ENCODE measurements at places on chromosomes 2 and 18.

GRCh38 chr2:216842636-216843035, 17.2 kb downstream of the TNP1 start:
- DNase-seq = no peak

DNA sequence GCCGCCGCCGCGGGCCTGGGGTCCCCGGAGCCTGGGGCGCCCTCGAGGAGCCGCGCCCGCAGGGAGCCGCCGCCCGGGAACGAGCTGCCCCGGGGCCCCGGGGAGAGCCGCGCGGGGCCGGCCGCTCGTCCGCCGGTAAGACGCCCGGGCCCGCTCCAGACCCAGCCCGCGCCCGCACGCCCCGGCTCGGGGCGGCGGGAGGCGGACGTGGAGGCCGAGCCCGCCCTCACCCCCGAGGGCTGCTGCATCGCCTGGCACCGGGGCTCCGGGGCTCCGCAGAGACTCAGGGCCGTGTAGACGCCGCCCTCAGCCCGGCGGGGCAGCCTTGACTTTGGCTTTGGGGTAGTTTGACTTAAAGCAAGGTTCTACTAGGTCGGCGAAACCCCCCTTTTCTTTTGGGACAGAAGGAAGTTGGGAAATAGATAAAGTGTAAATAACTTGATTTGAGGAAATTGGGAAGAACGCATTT, 335 bp downstream of the ERFE start:
- DNase-seq = no peak

- DNase-seq = no peak
Observed at GRCh38 chr2:218329027-218329825, 27.4 kb upstream of the CATIP start.

DNA sequence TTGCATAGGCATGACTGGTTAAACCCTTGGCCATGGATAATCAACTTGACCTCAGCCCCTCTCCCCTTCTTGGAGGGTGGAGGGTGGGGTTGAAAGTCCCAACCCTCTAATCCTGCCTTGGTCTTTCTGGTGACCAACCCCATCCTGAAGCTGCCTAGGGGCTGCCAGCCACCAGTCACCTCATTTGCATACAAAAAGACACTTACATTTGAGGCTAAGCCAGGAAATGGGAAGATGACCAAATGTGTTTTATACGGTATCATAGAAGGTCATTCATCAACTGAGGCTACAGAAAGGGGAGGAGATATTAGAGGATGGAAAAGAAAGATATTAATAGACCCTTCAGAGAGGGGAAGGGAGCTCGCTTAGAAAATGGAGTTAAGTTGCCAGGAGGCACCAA, 96.8 kb downstream of the NCK2 start:
- DNase-seq = no peak

DNA sequence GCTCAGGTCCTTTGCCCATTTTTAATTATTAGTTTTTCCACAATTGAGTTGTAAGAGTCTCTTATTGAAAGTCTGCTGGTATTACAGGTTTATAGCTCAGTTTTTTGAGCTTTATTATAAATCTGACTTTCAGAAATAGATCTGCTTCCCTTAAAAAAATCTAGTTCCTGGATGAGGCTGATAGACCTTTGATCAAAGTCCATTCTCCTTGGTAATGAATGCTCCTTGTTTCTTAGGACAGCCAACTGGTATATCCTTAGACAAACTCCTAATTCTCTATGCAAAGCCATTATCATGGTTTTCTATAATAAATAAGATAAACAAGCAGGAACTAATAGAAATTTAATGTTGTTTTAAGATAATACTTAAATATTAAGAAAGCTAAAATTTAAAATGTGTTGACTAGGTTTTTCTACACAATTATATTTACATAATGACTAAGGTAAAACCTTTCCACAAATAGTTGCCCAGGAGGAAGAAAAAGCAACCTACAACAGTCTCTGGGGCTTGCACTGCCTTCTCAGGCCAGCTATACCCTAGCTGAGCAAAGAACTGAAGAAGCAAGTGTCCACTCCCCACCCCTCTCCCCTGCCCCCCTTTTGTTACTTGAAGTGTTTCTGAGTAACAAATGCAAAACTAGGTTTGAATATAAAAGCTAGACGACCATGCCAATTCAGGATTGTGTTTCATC, 16.9 kb downstream of the NT5DC4 start:
- no peak for DNase-seq

GRCh38 chr2:104786204-104786603, 67.7 kb upstream of the POU3F3 start:
- DNase-seq = no peak

DNA sequence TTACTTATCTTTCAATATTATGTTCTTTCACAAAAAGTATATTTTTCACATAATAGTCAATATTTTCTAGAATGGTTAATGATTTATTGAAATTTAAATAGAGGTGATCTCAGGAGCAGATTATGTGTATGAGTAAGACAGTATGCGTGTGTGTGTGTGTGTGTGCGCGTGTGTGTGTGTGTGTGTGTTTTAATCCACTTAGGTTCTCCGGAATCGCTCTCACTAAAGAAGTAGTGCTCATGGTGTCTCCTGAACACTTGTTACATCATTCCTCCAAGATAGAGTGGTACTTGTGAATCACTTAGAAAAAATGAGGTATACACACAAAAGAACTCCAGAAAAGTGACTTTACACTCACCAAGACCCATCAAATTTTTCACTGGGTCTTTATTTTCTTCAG, 91.0 kb upstream of the KCNH7 start:
- DNase-seq = no peak

DNA sequence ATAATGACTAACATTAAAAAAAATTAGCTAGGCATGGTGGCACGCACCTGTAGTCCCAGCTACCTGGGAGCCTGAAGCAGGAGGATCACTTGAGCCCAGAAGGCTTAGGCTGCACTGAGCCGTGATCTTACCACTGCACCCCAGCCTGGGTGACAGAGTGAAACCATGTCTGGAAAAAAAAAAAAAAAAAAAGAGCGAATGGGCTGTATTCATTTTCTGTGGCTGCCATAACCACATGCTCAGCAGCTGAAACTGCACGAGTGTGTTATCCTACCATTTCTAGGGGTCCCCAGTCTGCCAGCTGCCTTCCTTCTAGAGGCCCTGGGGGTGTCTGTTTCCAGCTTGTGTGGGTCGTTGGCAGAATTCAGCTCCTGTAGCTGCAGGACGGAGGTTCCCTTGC, 247.8 kb downstream of the EIPR1 start:
- no peak for DNase-seq

- no peak for DNase-seq
Observed at GRCh38 chr2:206353685-206354084, 79.2 kb downstream of the ZDBF2 start.

DNA sequence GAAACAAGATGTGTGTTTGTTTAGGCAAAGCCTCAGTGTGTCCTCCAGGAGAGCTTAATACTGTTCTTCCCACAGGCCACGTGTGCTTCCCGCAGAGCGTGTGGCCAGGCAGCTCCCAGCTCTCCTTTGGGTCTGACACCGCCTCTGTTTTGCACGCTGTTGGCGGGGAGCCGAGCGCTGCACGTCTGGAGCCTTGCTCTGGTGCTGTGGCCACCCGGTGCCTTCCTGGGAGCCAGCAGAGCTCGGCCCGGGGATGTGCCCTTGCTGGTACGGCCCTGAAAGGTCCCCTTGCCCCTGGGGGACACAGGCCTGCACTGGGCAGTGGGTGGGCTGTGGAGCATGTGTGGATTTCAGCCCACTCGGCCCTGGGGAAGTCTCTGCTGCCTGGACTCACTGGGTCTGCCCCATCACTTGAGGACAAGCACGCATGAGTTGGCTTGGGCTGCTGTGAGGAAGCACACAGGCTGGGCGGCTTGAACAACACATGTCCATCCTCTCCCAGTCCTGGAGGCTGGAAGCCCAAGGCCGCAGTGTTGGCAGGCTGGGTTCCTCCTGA, 160.7 kb upstream of the HDAC4 start:
- no peak for DNase-seq
